Subcutaneous adipose tissue (tissue), 4 donors: ENCODE measurements at places on chromosomes 7 and 10. TPM values are rescaled to one million over a fixed set of nuclear protein-coding genes. Genes with fewer than 3 reads are reported as not detected.

PIP gene
- total RNA-seq: not detected

ABCB1 gene
- 7.3 TPM for total RNA-seq

CUBN gene
- total RNA-seq: 6.0 TPM

MSMB gene
- total RNA-seq: not detected

MMP21 gene
- not detected for total RNA-seq

RASSF4 gene
- 212 TPM for total RNA-seq

HTR7 gene
- 2.9 TPM for total RNA-seq

NEBL gene
- total RNA-seq: 2.0 TPM

COL1A2 gene
- 374 TPM for total RNA-seq

CALHM2 gene
- total RNA-seq: 103 TPM

SFRP4 gene
- total RNA-seq: 8.6 TPM

ADAM22 gene
- total RNA-seq: 3.1 TPM

FAM170B gene
- total RNA-seq: not detected

BLNK gene
- 2.1 TPM for total RNA-seq

ODAD2 gene
- total RNA-seq: not detected

MAGI2 gene
- 15.3 TPM for total RNA-seq

SPDYE2 gene
- total RNA-seq: not detected

ASB10 gene
- total RNA-seq: not detected

SFTPA1 gene
- not detected for total RNA-seq

UTF1 gene
- total RNA-seq: not detected

C1GALT1 gene
- 35.4 TPM for total RNA-seq

ZNF107 gene
- total RNA-seq: 4.2 TPM

ADRA2A gene
- 59.3 TPM for total RNA-seq
